ENCODE measurements at places on chromosomes 1 and 21. TPM values are rescaled to one million over a fixed set of nuclear protein-coding genes. Genes with fewer than 3 reads are reported as not detected.

DNA sequence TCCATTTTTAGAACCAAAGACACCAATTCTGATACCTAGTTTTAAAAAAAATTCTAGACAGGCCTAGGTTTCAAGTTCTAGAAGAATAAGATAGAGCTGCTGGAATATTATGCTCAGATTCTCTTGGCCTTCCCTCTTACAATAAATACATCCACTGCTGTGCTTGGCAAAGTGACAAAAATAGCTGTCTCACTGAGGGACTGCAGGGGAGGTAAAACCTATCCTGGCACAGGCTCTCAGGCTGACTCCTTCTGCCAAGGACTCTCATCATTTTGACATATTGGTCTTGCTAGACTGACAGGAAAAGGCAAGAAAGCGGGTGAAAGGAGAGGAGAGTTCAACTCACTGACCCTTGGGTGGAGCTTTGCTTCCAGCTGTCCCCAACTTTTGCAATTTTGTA is 197.0 kb upstream of the LHX8 start:
- H3K36me3 ChIP-seq = no peaks in the 10 kb centered on the region
- no peaks in the 10 kb centered on the region for H3K4me1 ChIP-seq
- H3K27ac ChIP-seq = no peak overlapping the region
- no peaks in the 10 kb centered on the region for H3K27me3 ChIP-seq

GRCh38 chr21:41771625-41771945 is 4.7 kb upstream of the RIPK4 start:
- H3K27ac ChIP-seq = no peak overlapping the region
- H3K36me3 ChIP-seq = no peaks in the 10 kb centered on the region
- peaks cover 17% of the 10 kb centered on the region for H3K4me1 ChIP-seq
- no peak overlapping the region for H3K4me3 ChIP-seq

DNA sequence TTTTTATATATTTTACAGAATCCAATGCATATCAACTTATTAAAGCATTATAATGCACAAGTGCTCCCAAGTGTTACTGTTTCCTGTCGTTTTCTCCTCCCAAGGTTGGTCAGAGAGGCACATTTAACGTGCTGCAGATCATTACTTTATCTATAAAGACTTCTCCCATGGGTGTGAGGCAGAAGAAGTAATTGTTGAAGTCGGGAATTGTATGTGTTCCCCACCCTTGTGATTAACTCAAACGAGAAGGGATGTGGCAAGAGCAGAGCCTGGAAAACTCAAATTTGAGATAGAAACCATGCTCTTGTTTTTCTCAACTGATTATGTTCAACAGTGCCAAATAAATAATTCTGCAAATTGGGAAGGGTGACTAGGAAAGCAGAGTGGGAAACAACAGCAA is 412.5 kb upstream of the ADAMTS5 start:
- no peak overlapping the region for H3K4me3 ChIP-seq
- no peak overlapping the region for H3K27ac ChIP-seq
- no peaks in the 10 kb centered on the region for H3K36me3 ChIP-seq
- no peaks in the 10 kb centered on the region for H3K27me3 ChIP-seq
- H3K4me1 ChIP-seq = 0 out of 2 replicates have a peak, but pooled peaks cover 3% of the 10 kb centered on the region

DNA sequence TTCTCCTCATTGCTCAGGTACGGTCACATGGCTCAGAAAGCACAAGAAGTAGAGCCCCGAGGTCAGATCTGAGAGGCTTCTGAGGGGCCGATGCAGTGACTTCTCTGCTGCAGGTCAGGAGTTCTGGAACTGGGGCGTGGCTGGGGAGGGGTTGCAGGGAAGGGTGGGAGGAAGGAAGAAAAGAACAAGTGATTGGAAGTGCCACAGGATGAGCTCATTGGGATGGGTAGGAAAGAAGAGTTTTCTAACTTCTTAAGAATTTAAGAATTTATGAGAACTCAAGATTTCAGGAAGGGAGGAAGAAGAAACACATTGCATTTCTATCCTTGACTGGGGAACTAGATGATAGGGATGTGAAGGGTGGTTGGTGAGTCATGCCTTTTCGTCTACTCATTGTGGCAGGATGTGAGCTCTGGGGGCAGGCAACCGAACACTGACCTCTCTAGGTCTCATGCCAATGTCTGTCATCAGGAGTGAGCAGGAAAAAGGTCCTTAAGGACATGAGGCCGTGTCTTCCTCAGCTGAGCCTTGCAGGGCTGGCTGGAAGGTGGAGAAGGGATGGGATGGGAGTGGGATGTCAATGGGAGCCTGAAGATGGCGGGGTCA is 497 bp downstream of the FCRLB start:
- peak overlapping the region; percentile 90 for H3K27ac ChIP-seq
- H3K27me3 ChIP-seq = no peaks in the 10 kb centered on the region
- H3K36me3 ChIP-seq = no peaks in the 10 kb centered on the region
- H3K4me3 ChIP-seq = 0 out of 2 replicates have a peak overlapping the region, but pooled peaks have one; percentile 10
- peaks cover 31% of the 10 kb centered on the region for H3K4me1 ChIP-seq

NOS1AP gene
- total RNA-seq = not detected
